ENCODE measurements at places on chromosomes 11 and 22.

GRCh38 chr22:30667107-30667493, 575 bp downstream of the DUSP18 start:
- DNase-seq = no peak

GRCh38 chr22:26922806-26923205, 265.4 kb downstream of the MIAT start:
- DNase-seq = no peak

DNA sequence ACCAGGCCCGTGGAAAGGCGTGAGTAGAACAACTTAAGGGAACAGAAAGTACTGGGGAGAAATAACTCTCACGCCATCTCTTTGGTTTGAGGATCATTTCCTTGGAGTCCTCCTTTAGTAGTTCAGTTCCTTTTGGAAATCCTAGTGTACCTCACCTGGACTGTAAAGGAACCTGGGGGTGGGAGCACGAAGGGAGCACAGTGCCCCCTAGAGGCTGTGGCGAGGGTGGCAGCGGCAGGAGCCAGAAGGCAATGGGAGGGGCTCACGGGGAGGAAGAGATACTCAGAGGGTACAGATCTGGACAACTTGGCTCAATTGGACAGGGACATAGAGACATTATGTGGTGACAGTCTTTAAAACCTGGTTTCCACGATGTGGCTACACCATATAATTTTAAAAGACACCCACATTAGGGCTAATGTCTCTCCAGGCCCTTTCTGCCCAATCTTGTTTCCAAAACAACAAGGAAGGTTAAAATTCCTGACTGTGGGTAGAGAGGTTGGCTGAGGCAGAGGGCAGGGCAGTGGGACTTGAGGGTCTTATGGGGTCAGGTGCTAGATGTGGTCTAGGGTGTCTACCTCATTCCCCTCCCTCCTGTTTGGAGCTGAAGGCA, 87.0 kb downstream of the CSNK2A3 start:
- DNase-seq = peak; percentile 10

DNA sequence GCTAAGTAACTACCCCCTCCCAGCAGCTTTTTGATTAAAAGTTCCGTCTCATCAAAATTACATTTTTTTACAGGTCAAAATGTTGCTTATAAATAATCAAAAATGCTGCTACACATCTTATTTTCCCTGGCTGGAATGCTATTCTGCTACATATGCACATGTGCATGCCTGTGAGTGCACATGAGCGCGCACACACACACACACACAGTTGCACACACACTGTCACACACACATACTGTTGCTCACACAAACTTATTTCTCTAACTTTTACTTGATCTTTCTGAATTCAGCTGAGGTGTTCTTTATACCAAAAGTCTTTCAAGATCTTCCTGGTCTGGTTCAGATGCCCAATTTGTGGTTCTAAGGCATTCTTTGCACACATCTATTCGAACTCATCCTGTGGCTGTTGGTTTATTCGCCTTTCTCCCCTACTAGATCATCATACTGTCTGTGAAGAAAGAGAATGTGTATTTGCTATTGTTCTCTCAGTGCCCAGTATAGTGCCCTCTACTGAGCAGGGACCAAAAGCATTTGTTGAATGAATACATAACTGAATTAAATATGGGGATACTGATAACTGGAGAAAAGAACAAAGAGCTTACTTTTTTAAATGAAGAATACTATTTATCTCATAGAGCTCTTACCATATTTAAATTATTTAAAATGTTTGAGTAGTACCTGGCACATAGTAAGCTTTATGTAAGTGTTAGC, 68.1 kb upstream of the CCDC179 start:
- DNase-seq = no peak

- DNase-seq = no peak
These were observed 14.5 kb downstream of the PIK3IP1 start for GRCh38 chr22:31277741-31278140.

DNA sequence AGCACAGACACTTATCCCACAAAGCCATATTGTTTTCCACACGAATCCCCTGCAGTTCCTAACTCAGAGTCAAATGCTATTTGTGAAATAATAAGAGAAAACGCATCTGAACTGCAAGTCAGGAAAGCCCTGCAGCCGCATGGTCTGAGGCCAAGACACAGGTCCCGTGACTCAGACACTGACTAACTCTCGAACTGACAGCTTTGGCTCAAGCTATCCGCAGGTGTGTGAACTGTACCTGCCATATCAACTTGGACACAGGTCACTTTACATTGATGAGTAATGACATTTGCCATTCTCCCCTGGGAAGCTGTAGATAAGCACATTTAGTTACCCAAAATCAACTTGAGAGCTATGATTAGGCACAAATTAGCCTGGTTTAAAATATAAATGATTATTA, 34.9 kb upstream of the NFRKB start:
- DNase-seq = no peak

GRCh38 chr22:44023404-44024287, 456 bp upstream of the PARVB start:
- DNase-seq = peak; percentile 22

DNA sequence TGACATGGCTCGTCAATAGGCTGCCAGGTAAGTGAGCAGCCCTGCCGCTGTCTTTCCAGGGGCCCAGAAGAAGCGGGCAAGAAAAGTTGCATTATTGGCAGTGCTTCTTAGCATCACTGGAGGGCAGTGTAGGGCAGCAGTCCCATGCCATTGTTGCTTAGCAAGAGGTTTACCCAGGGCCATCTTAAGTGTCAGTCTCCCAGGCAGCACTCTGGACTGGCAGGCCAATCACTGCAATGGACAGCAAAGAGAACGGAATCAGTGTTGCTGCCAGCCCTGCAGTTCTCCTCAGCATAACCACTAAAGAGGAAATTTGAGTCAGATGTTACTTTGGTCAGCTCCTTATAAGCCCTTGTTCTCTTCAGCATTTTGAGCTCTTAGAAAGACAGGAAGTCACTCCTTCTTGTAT, 13.4 kb upstream of the GRK2 start:
- DNase-seq = peak; percentile 35

DNA sequence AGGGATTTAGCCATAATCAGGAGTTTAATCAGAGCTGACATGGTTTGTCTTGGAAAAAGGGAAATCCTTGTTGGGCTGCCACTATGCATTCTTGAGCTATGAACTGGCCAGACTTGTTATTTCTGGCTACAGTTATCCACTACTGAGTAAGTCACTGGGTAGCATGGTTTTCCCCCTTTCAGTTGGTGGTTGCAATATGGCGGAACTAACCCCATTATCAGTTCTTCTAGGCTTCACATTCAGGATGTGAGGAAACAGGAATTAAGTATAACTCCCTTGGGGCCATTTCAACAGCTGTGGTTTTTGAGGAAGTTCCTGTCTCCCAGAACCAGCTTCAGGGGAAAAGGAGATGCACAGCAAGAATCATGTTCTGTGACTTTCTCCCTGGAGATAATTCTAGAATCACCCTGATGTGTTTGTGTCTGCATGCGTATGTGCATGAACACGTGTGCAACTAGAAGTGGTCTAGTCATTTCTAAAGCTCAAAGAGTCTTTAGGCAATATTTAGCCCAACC, 103.0 kb upstream of the CD44 start:
- DNase-seq = no peak

Data from C1 segment of cervical spinal cord (tissue), 14 donors.